Choroid plexus epithelial cell (primary cell): ENCODE measurements at places on chromosomes 7 and 10.
A peak's percentile ranks its signal among the peaks of the same experiment; 100 is the strongest.

DNA sequence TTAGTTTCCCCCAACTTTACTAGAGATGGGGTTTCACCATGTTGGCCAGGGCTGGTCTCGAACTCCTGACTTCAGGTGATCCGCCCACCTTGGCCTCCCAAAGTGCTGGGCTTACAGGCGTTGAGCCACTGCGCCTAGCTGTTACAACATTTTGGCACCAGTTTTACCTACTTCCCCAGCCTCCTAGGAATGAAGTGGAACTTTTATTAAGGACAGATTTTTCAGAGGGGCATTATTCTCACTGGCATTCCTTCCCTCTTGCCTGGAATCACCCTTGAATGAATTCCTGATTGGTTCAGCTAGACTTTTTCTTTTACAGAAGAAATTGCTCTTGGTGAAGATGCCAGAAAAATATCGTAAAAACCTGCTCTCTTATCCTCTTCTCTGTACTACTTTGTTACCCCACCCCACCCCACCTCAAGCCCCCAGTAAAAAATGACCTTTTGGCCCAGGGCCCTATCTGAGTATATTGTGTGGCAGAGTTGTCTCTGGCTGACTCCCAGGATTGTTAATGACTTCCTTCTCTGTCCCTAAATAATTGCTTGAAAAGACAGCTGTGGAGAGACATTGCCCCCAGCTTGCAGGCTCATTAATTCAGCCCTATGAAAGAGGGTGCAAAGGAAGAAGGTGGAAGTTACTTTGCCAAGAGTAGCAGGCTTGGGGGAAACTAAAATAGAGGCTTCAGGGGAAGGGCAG, 189.6 kb downstream of the AUTS2 start:
- DNase-seq = no peak

GRCh38 chr7:131026297-131027000, 292.4 kb upstream of the KLF14 start:
- DNase-seq = peak; percentile 64

- peak; percentile 79 for DNase-seq
Measured at GRCh38 chr7:28041508-28042314, 138.9 kb downstream of the JAZF1 start.

GRCh38 chr10:61606959-61607907, 55.5 kb upstream of the CABCOCO1 start:
- peak; percentile 48 for DNase-seq

DNA sequence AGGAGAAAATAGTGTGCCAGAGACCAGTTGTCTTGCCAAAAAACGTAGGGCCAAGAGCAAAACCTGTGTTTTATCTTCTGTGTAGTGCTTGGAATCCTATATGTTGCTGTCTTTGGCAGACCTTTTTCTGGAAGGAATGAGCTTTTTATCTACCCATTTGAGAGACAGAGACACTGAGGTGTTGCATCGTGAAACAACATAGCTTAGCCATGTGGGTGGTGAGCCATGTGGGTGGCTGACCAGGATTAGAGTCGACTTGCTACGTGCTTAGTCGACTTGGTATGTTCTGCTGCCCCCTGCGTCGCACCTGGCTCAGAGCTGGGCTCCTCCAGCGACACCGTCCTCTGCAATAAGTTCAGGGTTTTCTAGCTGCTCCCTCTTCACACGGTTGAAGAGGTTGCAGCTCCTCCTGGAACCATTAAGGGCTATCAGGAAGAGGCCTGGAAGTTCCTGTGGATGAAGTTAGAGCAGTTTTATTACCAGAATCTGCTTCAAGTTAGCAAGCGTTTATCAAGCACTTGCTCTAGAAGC, 175.8 kb downstream of the SH2D4B start:
- DNase-seq = no peak

DNA sequence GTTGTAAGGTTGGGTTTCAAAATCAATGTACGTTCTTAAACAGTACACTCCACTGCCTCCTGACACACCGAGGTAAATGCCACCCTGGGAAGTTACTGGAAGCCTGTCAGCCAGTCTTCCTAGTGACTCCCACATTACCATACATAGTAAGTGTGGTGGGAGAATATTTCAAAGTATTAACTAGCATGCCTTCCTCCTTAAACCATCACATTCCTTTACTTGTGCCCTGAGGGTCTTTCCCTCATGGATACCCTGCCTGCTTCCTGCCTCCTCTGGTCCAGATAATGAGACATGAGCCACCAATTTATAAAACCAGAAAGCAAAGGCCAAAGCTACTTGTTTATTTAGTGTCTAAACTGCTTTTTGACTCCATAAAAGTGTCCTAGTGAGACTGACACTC, 23.3 kb upstream of the SORCS3 start:
- DNase-seq = no peak

- peak; percentile 44 for DNase-seq
Measured at GRCh38 chr10:27783660-27784059, 38.0 kb upstream of the MKX start.

DNA sequence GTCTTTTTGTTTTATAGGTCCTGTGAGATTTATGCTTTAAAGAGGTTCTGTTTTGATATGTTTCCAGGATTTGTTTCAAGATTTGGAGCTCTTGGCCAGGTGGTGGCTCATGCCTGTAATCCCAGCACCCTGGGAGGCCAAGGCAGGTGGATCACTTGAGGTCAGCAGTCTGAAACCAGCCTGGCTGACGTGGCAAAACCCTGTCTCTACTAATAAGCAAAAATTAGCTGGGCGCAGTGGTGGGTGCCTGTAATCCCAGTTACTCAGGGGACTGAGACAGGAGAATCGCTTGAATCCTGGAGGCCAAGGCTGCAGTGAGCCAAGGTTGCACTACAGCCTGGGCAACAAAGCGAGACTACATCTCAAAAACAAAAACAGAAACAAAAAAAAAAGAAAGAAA, 8.3 kb upstream of the HYAL4 start:
- DNase-seq = no peak

- DNase-seq = no peak
Measured at GRCh38 chr7:96685755-96686154, 23.9 kb downstream of the SEM1 start.

- DNase-seq = no peak
Measured at GRCh38 chr10:75712242-75712880, 280.9 kb downstream of the LRMDA start.

GRCh38 chr10:44640429-44640828, 255.5 kb upstream of the CXCL12 start:
- no peak for DNase-seq

- DNase-seq = no peak
Measured at GRCh38 chr10:102941401-102941800, 23.3 kb downstream of the CNNM2 start.

DNA sequence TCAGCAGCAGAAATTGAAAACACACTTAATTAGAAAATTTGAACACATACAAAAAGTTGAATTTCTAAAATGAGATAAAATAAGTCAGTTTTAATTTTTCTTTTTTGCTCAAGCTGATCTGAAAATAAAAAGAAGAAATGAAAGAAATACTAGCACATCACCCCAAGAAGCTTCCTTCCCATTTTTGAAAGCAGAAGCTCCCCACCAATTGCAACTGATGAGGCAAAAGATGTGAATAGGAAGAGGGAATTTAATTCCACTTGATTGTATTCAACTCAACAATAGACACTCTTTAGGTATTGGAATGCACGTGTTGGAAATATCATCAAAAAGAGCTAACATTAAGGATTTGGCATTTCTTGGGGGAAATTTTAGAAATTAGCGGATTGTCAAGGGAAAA, 175.8 kb downstream of the TRIL start:
- DNase-seq = no peak

DNA sequence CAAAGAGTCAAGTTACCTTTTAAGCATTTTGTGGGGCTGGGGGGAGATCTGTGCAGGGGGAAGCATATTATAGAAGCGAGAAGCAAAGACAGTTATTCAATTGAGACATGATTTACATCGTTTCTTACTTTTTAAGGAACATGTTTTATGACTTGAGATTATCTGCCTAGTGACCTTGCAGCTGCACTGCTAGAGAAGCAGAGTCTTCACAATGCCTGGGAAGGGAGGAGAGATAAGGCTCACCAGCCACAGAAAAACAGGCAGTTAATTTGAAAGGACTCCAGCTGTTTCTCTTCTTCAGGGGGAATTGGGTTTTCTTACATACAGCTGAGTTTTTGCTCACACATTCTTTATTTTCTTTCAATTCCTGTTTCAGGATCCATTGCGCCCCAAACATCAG, 31.0 kb downstream of the PHYH start:
- no peak for DNase-seq

DNA sequence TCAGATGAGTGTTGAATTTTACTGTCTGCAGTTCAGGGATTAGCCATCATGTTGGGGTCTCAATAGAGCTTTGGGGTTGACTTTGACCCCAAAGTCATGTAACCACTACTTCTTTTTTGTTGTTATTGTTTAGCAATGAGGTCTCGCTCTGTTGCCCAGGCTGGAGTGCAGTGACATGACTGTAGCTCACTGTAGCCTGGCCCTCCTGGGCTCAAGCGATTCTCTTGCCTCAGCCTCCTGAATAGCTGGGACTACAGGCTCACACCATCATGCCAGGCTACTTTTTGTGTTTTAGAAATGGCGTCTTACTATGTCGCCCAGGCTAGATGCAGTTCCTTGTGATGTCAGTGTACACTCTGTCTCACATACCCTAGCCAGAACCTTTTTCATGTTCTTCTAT, 598.4 kb downstream of the LRMDA start:
- no peak for DNase-seq

- no peak for DNase-seq
Measured at GRCh38 chr7:122309421-122309820, 4.9 kb upstream of the FEZF1 start.

GRCh38 chr10:90871279-90871765, 452 bp upstream of the RPP30 start:
- DNase-seq = peak; percentile 92

DNA sequence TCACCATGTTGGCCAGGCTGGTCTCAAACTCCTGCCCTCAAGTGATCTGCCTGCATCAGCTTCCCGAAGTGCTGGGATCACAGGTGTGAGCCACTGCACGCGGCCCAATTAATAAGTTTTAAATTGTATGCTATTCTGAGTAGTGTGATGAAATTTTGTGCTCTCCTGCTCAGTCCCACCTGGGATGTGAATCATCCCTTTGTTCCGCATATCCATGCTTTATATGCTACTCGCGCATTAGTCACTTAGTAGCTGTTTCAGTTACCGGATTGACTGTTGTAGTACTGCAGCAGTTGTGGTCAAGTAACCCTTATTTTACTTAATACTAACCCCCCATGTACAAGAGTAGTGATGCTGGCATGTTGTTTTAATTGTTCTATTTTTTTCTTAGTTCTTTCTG, 47.3 kb upstream of the OIT3 start:
- peak; percentile 80 for DNase-seq

DNA sequence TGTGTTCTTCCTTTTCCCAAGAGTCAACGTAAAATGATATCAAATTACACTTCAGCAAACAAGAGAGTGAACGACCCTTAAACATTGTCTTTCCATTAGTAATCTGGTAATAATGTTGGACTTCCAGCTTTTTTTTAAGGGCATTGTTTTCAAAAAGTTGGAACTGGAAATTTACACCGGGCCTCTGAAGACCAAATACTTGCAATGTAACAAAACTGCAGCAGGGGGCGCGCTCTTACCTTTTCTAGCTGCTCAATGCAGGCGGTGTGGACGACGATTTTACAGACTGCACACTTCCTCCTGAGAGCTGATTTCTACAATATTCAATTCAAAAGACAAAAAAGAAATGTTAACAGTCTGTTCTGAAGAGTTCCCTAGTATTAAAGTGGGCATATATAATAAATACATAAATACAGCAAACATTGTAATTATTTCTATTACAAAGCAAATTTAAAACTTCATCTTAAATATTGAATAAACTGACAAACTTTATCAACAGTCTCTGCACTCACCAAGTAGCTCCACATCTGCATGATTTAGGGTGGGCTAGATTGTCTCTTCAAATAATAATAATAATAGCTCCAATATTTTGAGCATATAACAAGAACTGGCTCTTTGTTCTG, 190.4 kb downstream of the DGKI start:
- peak; percentile 89 for DNase-seq

DNA sequence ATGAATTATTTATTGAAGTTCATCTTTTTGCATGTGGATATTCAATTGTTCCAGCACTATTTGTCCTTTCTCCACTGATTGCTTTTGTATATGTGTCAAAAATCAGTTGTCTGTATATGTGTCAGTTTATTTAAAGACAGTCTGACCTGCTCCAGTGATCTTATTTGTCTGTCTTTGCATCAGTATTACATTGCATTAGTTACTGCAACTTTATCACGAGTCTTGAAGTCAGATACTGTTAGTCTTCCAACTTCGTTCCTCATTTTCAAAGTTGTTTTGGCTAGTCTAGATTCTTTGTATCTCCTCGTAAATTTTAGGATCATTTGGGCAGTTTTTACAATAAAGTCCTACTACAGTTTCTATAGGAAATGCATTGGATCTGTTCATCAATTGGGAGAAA, 166.4 kb downstream of the CELF2 start:
- DNase-seq = no peak

DNA sequence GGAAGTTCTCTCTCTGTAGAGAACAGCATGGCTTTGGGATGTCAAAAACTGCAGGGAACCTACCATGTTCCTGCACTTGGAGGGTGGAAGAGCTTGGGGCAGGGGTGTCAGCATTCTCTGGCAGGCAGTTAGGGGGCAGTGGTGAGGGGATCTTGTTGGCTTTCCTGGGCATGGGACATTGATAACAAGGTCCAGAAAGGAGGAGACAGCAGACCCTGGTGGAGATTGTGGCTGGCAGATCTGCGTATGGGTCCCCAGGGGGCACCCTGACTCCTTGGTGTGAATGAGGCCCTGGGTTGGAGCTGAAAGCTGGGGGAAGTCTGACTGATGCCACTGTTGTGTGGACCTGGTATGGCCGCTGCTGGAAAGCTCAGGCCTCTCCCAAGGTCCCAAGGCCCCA, 22.9 kb upstream of the CAMK2B start:
- DNase-seq = peak; percentile 71

DNA sequence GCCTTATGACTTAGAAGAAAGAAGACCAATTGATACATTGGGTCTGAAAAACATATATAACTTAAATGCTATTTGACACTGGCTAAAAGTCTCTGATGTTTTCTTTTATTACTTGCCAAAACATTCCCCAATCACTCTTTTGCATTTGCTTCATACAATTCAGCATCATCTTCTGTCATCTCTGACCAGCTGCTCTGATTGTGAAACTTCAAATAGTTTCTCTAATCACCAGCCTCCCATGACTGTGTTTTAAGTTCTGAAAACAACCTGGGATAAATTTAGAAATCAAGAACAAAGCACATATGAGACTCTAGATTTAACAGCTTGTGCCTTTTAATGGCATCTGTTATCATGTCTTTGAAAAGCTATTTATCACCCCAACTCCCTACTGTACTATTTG, 208.4 kb upstream of the KCND2 start:
- peak; percentile 88 for DNase-seq

- no peak for DNase-seq
Measured at GRCh38 chr10:102465466-102465865, 14.1 kb upstream of the C10orf95 start.

- DNase-seq = peak; percentile 58
Measured at GRCh38 chr10:48614481-48615390, 9.9 kb upstream of the ARHGAP22 start.

DNA sequence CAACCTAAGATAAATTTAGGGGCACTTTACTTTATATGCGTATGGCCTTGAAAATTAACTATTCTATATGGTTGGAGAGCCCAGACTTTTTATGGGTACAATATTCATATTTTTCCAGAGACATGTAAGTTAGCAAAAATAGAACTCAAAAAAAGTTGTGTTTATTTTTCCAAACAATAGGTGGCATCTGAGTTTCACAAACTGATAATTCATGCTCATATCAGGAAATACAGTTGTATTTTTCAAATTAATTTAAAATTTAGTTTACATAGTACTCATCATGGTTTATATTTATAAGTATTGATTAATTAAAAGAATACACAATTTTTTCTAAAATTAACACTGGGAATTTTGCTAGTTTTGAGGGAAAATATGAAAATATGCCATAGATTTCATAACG, 34.6 kb downstream of the ANKRD7 start:
- DNase-seq = peak; percentile 22
